Activated naive CD4-positive, alpha-beta T cell treated with anti-CD3 and anti-CD28 coated beads for 36 hours (primary cell): ENCODE measurements at places on chromosomes 3 and 15. TPM values are rescaled to one million over a fixed set of nuclear protein-coding genes. Genes with fewer than 3 reads are reported as not detected.

The GAP43 gene
- total RNA-seq: 0.17 TPM

The P3H2 gene
- total RNA-seq: not detected

The LRRC31 gene
- total RNA-seq: not detected

The SLC7A14 gene
- not detected for total RNA-seq

The SLC25A38 gene
- 21.0 TPM for total RNA-seq

The MTFMT gene
- total RNA-seq: 17.1 TPM

The FAM81A gene
- total RNA-seq: 0.79 TPM

The RTP3 gene
- not detected for total RNA-seq

GRCh38 chr15:65209701-65210643 lies 1.3 kb downstream of the CILP start:
- H3K27me3 ChIP-seq: no peaks in the 10 kb centered on the region
- no peaks in the 10 kb centered on the region for H3K36me3 ChIP-seq
- peaks cover 3% of the 10 kb centered on the region for H3K4me1 ChIP-seq
- no peak for DNase-seq

DNA sequence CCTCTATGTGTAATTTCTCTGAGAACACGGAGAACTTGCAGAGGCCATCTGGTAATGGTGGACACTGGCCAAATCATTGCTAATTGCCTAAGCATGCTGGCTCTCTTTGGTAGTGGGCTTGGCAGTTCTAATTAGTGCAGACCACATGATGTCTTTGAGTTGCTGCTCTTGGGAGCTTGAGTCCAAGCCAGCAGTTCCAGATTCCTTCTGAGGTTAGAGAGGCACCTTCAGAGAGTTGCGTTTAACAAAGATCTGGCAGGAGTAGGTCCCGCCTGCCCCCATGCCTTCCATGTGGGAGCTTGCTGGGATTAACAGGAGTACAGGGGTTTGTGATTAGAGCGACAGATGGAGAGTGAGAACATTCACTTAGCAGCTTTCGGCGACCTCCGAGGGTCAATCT lies 449.0 kb upstream of the LMCD1 start:
- no peaks in the 10 kb centered on the region for H3K4me1 ChIP-seq
- no peaks in the 10 kb centered on the region for H3K36me3 ChIP-seq
- H3K4me3 ChIP-seq: no peak overlapping the region
- no peak for DNase-seq
- no peaks in the 10 kb centered on the region for H3K27me3 ChIP-seq

DNA sequence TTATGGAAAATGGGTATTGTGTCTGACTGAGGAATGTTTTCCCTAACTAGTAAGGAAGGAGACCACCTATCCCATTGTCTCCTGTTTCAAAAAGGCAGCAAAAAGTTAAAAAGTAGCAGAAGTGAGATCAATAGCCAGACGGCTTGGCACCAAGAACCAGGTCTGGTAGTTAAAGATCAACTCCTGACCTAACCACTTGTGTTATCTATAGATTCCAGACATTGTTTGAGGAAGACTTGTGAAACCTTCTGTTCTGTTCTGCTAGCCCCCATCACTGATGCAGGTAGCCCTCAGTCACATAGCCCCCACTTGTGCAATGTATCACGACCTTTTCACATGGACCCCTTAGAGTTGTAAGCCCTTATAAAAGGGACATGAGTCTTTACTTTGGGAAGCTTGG lies 46.3 kb upstream of the C2CD4B start:
- DNase-seq: no peak
- no peak overlapping the region for H3K27ac ChIP-seq
- peaks cover 4% of the 10 kb centered on the region for H3K27me3 ChIP-seq

GRCh38 chr3:183100376-183100775 lies 1.1 kb upstream of the MCCC1 start:
- no peak overlapping the region for H3K27ac ChIP-seq
- H3K4me3 ChIP-seq: no peak overlapping the region
- H3K27me3 ChIP-seq: no peaks in the 10 kb centered on the region
- peaks cover 26% of the 10 kb centered on the region for H3K4me1 ChIP-seq

GRCh38 chr3:53804697-53805462 lies 41.3 kb downstream of the CHDH start:
- DNase-seq: no peak
- no peak overlapping the region for H3K27ac ChIP-seq
- H3K4me1 ChIP-seq: no peaks in the 10 kb centered on the region
- H3K27me3 ChIP-seq: no peaks in the 10 kb centered on the region
- no peaks in the 10 kb centered on the region for H3K36me3 ChIP-seq
- no peak overlapping the region for H3K4me3 ChIP-seq

DNA sequence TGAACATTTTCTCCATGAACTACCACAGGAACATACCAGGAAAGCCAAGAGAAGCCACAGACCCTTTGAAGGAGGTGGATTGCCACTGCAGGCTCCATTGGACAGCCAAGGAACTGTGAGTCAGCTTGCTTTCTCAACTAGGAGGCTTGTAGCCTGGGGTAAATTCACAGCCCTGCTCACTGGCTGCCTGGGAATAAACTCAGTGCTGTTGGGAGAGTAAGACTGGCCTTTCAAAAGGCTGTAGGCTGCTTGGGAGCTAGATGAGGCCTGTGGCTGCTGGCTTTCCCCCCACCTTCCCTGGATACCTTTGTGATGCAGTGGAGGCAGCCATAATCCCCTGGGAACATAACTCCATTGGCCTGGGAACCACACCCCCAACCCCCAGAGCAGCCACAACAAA lies 223.5 kb upstream of the RBMS3 start:
- H3K27me3 ChIP-seq: peaks cover 4% of the 10 kb centered on the region
- no peaks in the 10 kb centered on the region for H3K4me1 ChIP-seq
- peaks cover 1% of the 10 kb centered on the region for H3K36me3 ChIP-seq
- no peak overlapping the region for H3K4me3 ChIP-seq

GRCh38 chr3:122857019-122857418 lies 62.1 kb downstream of the SLC49A4 start:
- no peak for DNase-seq
- H3K36me3 ChIP-seq: peaks cover 4% of the 10 kb centered on the region
- H3K4me1 ChIP-seq: peaks cover 8% of the 10 kb centered on the region
- H3K27me3 ChIP-seq: no peaks in the 10 kb centered on the region

DNA sequence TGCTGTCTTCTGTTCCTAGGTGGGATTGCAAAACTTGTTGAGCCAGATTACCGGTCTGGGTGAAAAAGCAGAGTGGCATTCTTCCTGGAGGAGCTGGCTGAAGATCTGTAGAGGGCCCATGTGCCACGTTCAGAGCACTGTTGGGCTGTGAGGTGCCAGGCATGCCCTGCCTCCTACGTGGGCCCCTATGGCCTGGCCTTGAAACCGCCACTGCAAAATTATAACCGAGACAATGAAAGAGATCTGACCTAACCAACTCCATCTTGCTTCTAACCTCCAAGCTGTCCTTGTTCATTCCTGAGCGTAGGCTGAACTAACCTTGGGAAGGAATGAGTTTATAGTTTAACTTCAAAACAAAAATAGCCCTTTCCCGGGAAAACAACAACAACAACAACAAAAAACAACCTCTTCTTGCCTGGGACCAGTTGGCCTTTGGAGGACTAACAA lies 1.4 kb upstream of the ACAD9 start:
- no peak for DNase-seq
- H3K36me3 ChIP-seq: peaks cover 20% of the 10 kb centered on the region
- H3K4me3 ChIP-seq: peak overlapping the region; percentile 84
- H3K27me3 ChIP-seq: no peaks in the 10 kb centered on the region
- H3K27ac ChIP-seq: peak overlapping the region; percentile 90

DNA sequence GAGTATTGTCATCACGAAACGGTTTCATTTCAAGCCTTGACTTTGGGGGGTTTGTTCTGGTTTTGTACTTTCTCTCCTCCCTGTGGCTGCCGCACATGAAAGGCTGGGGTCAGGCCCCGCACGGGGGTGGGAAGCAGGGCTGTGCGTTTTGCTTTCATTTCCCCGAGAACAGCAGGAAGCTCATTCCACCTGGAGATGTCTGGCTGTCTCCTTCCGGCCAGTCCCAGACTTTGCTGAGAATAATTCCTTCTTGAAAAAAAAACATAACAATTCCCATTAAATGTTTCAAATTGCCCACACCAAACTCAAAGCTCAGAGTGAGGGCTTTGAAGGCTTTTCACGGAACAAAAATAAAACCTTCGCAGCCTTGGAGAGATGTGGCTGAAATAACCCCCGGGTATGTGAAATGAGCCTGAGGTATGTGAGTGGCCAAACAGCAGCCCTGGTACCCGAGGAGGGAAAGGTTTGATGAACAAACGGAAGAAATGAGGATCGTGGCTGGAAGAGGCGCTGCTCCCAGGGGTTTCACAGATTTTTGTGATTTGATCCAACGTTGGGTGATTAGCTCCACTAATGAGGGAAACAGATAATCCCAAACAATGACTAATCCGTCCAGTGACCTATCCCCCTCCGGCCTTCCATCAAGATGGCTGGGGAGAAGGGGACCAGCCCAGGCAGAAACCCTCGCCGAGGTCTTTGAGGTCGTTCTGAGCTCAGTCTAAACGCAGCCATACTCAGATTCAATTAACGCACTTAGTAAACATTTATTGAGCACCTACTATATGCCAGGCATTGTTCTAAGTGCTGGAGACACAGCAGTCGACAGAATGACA lies 126.9 kb upstream of the MEF2A start:
- H3K36me3 ChIP-seq: no peaks in the 10 kb centered on the region
- peaks cover 68% of the 10 kb centered on the region for H3K4me1 ChIP-seq
- H3K27ac ChIP-seq: no peak overlapping the region
- peak; percentile 40 for DNase-seq
- H3K27me3 ChIP-seq: no peaks in the 10 kb centered on the region
- H3K4me3 ChIP-seq: no peak overlapping the region

- no peak for DNase-seq
- H3K36me3 ChIP-seq: peaks cover 9% of the 10 kb centered on the region
Observed at GRCh38 chr3:158552124-158552523, 18.9 kb upstream of the MLF1 start.

DNA sequence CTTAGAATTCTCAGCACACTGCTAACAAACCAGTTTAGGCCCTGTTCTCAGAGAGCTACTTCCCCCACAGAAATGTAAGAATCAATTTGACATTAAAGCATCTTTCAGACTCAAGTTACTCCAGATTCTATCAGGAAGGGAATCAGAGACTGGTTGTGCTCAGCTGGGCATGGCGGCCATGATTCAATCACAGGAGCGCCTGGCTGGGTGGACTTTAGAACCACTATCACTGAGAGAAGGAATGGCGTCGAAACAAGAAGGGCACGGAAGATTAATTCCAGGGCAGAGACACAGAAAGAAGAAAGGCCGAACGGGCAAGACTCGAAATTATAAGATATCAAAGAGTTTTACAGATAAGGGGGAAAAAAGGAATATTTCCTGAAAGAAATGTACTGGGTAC lies 6.2 kb downstream of the TNIK start:
- H3K4me3 ChIP-seq: no peak overlapping the region
- H3K27me3 ChIP-seq: no peaks in the 10 kb centered on the region
- no peak overlapping the region for H3K27ac ChIP-seq
- DNase-seq: no peak

- no peak overlapping the region for H3K4me3 ChIP-seq
- H3K27ac ChIP-seq: no peak overlapping the region
- no peaks in the 10 kb centered on the region for H3K27me3 ChIP-seq
- no peaks in the 10 kb centered on the region for H3K4me1 ChIP-seq
- no peak for DNase-seq
Observed at GRCh38 chr3:82354228-82354627, 592.8 kb upstream of the GBE1 start.

GRCh38 chr15:31494786-31495185 lies 168.2 kb downstream of the KLF13 start:
- H3K4me1 ChIP-seq: peaks cover 7% of the 10 kb centered on the region
- H3K4me3 ChIP-seq: no peak overlapping the region
- no peak overlapping the region for H3K27ac ChIP-seq

- H3K36me3 ChIP-seq: no peaks in the 10 kb centered on the region
- H3K27me3 ChIP-seq: peaks cover 6% of the 10 kb centered on the region
- H3K27ac ChIP-seq: no peak overlapping the region
- no peak overlapping the region for H3K4me3 ChIP-seq
Observed at GRCh38 chr3:98945101-98945524, 43.6 kb upstream of the DCBLD2 start.

DNA sequence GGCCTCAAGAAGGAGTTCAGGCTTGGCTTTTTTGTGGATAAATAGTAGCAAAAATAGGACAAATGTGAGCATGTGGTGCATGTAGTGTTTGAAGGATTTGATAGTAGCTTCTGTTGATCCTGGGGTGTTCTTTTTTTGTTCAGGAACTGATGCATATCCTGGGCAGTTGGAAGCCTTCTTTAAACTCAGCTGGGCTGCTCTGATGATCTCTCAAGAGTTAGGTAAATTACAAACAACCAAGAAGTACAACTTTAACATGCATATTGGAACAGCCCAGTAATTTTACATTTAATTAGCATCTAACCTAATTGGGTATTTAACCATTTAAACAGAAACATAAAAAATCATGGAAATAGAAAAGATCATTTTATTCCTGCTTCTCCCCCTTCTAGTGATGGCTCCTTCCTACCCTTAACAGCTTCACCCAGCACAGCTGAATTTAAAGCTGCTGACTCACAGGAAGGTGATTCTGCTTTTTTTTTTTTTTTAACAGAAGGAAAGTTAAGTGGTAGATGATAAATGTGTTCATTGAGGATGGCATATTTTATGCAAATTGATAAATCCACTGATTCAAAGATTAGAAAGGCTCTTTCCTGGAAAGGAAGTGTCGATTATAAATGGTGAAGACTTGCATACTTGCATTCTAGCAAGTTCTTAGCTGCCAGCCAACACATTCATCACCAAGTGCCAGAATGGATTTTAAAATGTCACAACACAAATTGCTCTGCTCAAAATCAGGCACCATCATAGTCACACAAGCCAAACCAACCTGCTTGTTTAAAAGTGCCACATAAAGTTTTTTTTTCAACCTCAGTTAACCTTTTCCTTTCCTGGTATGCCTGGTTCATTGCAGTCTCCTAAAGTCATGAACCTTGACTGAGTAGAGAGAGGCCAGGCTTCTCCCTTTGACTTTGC lies 20.0 kb downstream of the SLC35G2 start:
- H3K4me1 ChIP-seq: peaks cover 15% of the 10 kb centered on the region
- peaks cover 19% of the 10 kb centered on the region for H3K36me3 ChIP-seq
- no peaks in the 10 kb centered on the region for H3K27me3 ChIP-seq
- no peak for DNase-seq
- no peak overlapping the region for H3K27ac ChIP-seq

GRCh38 chr3:129593595-129594339 lies 12.7 kb downstream of the PLXND1 start:
- no peaks in the 10 kb centered on the region for H3K36me3 ChIP-seq
- peaks cover 15% of the 10 kb centered on the region for H3K4me1 ChIP-seq
- peak; percentile 76 for DNase-seq
- peak overlapping the region; percentile 31 for H3K27ac ChIP-seq
- H3K4me3 ChIP-seq: no peak overlapping the region

- no peak within 1 kb of the TSS for H3K4me3 ChIP-seq
- no peaks in the 10 kb centered on the region for H3K27me3 ChIP-seq
- no peak within 1 kb of the TSS for H3K27ac ChIP-seq
- peaks cover 2% of the 10 kb centered on the region for H3K4me1 ChIP-seq
Observed at GRCh38 chr3:45026038-45026437, at the start of gene CLEC3B. TSS of gene CLEC3B (plus strand) at chr3:45026303. CDS start at chr3:45026363, 60 bp downstream.
